ENCODE measurements at places on chromosomes 5 and 9.

- no peak for DNase-seq
Measured at GRCh38 chr9:83012168-83012921, 50.6 kb downstream of the RASEF start.

DNA sequence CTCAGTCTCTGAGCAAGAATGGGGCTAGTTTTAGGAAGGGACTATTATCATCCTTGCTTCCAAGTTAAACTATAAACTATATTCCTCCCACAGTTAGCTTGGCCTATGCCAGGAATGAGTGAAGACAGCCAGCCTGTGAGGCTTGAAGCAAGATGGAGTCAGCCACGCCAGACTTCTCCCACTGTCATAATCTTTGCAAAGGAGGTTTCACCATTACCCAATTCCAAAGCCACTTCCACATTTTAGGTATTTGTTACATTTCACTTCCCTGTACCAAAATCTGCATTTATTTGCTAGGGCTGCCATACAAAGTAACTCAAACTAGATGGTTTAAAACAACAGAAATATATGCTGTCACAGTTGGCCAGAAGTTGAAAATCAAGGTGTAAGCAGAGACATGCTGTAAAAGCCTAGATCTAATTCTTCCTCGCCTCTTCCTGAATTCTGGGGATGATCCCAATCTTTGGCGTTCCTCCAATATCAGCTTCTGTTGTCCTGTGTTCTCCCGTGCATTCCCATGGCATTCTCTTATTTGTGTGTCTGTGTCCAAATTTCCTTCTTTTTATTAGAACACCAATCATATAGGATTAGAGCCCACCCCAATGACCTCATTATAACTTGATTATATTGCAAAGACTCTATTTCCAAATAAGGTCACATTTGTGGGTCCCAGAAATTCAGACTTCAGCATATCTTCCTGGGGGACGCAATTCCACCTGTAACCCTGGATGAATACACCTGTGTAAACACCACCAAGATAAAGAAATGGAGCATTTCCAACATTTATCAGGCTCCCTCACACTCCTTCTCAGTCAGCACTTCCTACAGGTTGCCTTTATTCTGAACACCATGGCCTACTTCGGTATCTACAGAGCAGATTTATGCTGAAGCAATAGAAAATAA is 126.8 kb downstream of the GCNT1 start:
- DNase-seq, result peak; percentile 89

DNA sequence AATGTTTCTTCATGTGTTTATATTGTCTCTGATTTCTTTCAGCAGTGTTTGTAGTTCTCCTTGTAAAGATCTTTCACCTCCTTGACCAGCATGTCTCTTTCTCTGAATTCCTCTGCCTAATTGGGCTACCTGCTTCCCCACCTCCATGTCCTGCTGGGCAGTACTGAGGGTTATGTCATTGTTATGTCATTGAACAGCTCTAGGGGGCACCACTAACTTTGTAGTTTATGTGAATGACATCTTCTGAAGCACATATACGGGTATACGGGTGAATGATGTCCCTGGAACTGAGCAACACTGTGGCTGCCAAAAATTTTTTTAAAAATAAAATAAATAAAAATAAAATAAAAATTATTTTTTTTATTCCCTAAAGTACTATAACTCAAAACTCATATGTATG is 16.9 kb upstream of the SNCAIP start:
- no peak for DNase-seq

GRCh38 chr9:22682961-22683699 is 236.5 kb downstream of the DMRTA1 start:
- DNase-seq, result peak; percentile 95

DNA sequence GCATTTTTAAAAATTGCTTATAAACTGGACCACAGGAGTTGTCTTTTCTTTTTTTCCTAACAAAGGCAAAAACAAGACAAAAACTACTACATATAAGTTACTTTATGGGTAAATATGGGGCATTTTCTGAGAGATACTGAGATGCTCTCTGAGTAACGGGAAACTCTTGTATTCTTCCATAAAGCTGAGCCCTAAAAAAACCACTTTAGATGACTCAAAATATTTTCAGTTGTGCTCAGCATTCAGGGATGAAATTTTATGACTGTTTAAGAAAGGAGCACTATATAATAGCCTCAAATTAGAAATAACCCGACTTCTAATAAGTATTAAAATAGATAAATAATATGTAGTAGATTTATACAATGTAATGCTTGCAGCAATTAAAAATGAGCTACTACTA is 644.5 kb downstream of the KCTD16 start:
- DNase-seq, result no peak

GRCh38 chr9:108761655-108762347 is 94.0 kb downstream of the ACTL7B start:
- DNase-seq, result peak; percentile 68

- DNase-seq, result no peak
Measured at GRCh38 chr9:116102596-116102995, 51.0 kb upstream of the PAPPA start.

- DNase-seq, result no peak
Measured at GRCh38 chr5:165201369-165201768, 1696.0 kb downstream of the MAT2B start.

All from NCI-H146 (cell line).